T-helper 1 cell treated with Interleukin-12 subunit alpha and Interleukin-12 subunit beta and Interleukin-4 antibody, amounts not matched to agents 30 ng/mL and 1 ng/mL, for 36 hours (primary cell): ENCODE measurements at places on chromosomes 16 and 17. TPM values are rescaled to one million over a fixed set of nuclear protein-coding genes. Genes with fewer than 3 reads are reported as not detected.

SCN4A gene
- total RNA-seq, result 0.25 and 0.56 TPM in 2 replicates

PYY gene
- total RNA-seq, result not detected in 2 replicates

PER1 gene
- 33.5 and 34.8 TPM in 2 replicates for total RNA-seq

KIF22 gene
- total RNA-seq, result 129 and 133 TPM in 2 replicates

VMP1 gene
- 449 and 455 TPM in 2 replicates for total RNA-seq

IL17C gene
- total RNA-seq, result not detected in 2 replicates

ARSG gene
- total RNA-seq, result 6.9 and 7.4 TPM in 2 replicates

NEUROD2 gene
- not detected in 2 replicates for total RNA-seq

RNF213 gene
- total RNA-seq, result 1,306 and 1,329 TPM in 2 replicates

PDILT gene
- total RNA-seq, result not detected in 2 replicates

IL34 gene
- total RNA-seq, result 0.24 TPM in 1 of 2 replicates, not detected in the other

CORO1A gene
- 1,802 and 1,829 TPM in 2 replicates for total RNA-seq

MAP3K14 gene
- total RNA-seq, result 39.7 and 44.9 TPM in 2 replicates

RCVRN gene
- total RNA-seq, result not detected in 2 replicates

BIRC5 gene
- 53.3 and 53.4 TPM in 2 replicates for total RNA-seq

MAF gene
- 67.6 and 70.6 TPM in 2 replicates for total RNA-seq

CCL7 gene
- total RNA-seq, result not detected in 2 replicates

CTDNEP1 gene
- 167 and 170 TPM in 2 replicates for total RNA-seq

NCBP3 gene
- 45.7 and 49.4 TPM in 2 replicates for total RNA-seq

ADAMTS18 gene
- total RNA-seq, result not detected in 2 replicates

SCNN1B gene
- total RNA-seq, result not detected in 2 replicates

HES7 gene
- total RNA-seq, result 0.12 and 1.2 TPM in 2 replicates

HOXB2 gene
- total RNA-seq, result 37.5 and 38.1 TPM in 2 replicates
